Retina (tissue), 1 donor: ENCODE measurements at places on chromosomes 7 and 10.

GRCh38 chr10:61124756-61125530 lies 181.0 kb upstream of the RHOBTB1 start:
- no peak for DNase-seq

DNA sequence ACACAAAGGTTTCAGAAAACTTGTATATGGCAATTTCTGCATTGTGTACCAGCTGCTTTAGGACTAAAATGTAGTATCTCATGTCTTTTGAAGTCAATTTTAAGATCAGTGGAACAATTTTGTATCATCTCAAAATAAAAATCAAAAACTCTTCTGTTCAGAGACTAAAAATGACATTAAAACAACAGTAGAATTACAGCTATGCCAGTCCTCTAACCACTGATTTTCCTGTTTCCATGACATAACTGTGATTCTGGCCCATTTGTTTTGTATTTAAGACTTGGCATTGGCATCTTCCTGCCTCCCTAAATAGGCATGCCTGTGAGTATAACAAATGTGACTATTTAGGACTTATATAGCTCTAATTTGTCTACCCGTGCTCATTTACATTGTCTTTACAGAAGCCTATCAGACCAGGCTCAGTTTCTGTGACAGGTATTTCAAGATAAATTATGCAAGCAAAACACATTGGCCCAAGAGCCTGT lies 29.1 kb upstream of the VPS41 start:
- no peak for DNase-seq

- DNase-seq, result no peak
Observed at GRCh38 chr10:47357131-47357582, 9.0 kb downstream of the RBP3 start.

DNA sequence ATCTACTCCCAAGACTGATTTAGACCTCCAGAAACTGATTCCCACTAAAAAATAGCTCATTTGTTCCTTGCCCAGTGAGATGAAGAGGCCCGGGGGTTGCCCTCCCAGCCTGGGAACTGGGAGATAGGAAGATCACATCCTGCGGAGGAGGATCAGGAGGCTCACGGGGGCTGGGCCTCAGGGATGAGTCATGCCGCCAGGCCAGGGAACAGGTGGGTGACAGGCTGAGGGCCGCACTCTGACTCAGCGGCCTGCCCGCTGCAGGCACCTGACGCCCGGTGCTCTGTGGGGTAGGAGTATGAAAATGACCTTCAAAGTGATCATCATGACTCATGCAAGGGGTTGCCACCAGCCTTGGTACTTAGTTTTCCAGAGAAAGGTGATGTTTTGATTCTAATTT lies 104.5 kb upstream of the ZPBP start:
- DNase-seq, result no peak

DNA sequence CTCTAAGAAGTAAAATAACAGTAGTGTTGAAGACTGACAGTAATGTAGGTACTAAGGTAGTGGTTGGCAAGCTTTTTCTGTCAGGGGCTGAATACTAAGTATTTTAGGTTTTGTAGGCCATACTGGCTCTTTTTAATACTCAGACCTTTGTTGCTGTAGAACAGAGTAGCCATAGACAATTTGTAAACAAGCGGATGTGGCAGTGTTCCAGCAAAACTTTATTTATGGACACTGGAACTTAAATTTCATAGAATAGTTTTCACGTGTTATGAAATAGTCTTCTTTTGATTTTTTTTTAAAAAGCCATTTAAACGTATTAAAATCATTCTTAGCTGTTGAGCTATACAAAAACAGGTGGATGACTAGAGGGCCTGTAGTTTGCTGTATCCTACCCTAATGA lies 121.2 kb downstream of the MLLT10 start:
- no peak for DNase-seq

DNA sequence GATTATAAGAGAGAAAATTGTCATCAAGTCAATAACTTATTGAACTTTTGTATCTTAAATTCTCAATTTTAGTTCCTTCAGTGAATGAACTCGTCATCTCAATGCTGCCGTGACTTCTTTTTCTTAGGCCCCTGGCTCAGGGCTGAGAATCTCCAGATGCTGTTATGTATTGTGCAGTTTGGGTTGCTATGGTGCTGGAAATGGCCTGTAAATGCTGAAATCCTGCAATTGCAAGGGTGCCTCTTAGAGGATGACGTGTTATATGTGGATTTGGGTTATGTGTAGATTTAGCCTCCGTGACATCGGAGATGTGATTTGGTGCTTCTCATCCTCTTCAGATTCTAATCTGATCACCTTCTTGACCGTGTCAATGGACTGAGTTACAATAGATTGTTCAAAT lies 55.7 kb upstream of the ZRANB1 start:
- DNase-seq, result no peak

- no peak for DNase-seq
Observed at GRCh38 chr10:110616493-110617033, 27.6 kb upstream of the RBM20 start.

- DNase-seq, result peak; percentile 78
Observed at GRCh38 chr10:27611744-27612550, 107.8 kb downstream of the RAB18 start.

GRCh38 chr10:118870467-118871243 lies 115.9 kb upstream of the CACUL1 start:
- no peak for DNase-seq

DNA sequence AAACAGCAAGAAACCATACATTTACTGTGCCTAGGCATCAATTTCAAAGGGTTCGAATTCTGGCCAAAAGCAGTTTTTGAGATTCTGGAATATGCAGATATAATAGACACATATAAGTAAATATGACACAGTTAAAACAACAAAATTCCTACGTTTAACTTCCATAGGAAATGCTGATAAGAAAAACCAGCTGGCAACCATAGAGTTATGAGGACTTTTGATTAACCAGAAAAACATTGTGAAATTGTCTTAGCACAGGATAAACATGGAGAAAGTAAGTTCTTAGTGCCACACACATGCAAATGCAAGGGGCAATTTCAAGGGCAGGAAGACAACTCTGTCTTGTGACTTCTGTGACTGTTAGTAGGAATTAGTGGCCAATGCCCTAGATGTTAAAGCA lies 702.1 kb downstream of the TNS3 start:
- no peak for DNase-seq

GRCh38 chr7:80859272-80859970 lies 59.4 kb downstream of the SEMA3C start:
- DNase-seq, result no peak

GRCh38 chr7:97006055-97006815 lies 882 bp downstream of the DLX6 start:
- DNase-seq, result peak; percentile 86

- DNase-seq, result no peak
Observed at GRCh38 chr7:51289623-51290303, 26.8 kb downstream of the COBL start.

DNA sequence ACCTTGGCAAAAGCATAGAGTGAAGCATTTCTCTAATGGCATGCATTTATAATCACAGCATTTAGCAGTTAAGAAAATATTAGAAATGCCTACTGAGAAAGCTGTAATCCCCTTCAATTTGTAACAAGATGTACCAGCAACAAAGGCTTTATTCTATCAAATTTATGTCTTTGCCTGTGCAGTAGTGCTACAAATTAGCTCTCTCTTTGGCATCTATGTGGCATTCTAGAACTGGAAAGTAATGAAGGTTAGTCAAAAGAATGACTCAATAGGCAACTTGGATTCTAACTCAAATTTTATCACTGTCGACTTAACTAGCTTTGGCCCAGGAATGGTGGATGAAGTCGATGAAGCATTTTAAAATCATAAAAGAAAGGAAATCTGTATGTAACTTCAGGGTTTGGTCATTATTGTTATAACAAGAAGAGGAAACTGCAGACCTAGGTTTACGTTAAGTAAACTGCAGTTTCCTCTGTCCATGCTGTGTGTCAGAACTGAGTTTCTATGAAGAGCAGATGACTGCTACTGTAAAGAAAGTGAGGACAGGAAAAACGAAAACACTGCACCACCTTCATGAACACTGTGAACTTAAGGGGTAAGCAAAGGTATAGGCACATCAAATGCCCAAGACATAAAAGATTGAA lies 140.0 kb downstream of the RAPGEF5 start:
- DNase-seq, result no peak

DNA sequence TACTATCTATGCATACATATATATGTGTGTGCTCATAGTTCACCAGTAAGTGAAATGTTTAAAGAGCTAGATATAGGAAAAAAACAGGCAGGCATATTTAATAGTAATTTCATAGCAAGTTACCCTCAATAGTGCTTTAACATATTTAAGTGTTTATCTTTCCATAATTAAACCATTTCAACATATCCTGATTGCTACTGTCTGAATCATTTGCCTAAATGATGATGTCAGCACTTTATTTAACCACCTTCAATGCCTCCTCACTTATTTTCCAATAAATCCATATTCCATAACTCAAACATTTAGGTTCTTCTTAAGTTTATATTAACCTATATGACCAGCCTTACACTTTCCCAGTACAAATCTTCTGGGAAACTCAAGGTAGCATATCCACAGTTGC lies 601.1 kb downstream of the ARL4A start:
- no peak for DNase-seq

- DNase-seq, result no peak
Observed at GRCh38 chr10:123129618-123130271, 6.0 kb upstream of the HMX3 start.

DNA sequence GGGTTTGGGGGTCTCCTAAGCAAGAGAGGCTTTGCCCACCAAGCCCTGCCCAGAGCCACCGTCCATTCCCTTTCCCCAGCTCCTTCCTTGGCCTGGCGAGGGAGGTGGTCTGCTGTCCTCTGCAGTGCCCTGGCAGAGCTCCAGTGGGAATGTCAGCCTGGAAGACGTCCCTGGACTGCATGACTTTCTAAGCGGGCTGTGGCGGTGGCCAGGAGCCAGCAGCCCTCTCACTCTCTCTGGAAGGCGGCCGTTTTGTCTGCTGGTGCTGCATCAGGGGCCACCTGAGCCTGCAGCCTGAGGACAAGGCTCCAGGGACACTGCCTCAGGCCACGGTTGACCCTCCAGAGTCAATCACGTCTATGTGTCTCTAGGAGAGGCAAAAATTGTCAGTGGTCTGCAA lies 271.0 kb downstream of the SKAP2 start:
- DNase-seq, result peak; percentile 21
